ENCODE measurements at places on chromosomes 6 and 20.

GRCh38 chr20:7323957-7324356 lies 556.5 kb downstream of the BMP2 start:
- no peak for DNase-seq

DNA sequence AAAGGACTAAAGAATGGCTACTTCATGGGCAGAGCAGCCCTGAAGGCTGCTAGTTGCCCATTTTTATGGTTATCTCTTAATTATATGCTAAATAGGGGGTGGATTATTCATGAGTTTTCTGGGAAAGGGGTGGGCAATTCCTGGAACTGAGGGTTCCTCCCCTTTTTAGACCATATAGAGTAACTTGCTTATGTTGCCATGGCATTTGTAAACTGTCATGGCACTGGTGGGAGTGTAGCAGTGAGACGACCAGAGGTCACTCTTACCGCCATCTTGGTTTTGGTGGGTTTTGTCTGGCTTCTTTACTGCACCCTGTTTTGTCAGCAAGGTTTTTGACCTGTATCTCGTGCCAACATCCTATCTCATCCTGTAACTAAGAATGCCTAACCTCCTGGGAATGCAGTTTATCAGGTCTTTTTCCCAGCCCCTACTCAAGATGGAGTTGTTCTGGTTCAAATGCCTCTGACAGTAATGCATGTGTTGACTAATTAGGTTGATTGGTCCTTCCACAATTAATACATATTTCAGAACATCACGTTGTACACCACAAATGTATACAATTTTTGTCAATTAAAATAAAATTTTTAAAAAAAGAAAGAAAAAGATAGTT lies 139.5 kb downstream of the PDE7B start:
- no peak for DNase-seq

GRCh38 chr6:153162646-153163045 lies 31.6 kb upstream of the RGS17 start:
- DNase-seq: no peak

DNA sequence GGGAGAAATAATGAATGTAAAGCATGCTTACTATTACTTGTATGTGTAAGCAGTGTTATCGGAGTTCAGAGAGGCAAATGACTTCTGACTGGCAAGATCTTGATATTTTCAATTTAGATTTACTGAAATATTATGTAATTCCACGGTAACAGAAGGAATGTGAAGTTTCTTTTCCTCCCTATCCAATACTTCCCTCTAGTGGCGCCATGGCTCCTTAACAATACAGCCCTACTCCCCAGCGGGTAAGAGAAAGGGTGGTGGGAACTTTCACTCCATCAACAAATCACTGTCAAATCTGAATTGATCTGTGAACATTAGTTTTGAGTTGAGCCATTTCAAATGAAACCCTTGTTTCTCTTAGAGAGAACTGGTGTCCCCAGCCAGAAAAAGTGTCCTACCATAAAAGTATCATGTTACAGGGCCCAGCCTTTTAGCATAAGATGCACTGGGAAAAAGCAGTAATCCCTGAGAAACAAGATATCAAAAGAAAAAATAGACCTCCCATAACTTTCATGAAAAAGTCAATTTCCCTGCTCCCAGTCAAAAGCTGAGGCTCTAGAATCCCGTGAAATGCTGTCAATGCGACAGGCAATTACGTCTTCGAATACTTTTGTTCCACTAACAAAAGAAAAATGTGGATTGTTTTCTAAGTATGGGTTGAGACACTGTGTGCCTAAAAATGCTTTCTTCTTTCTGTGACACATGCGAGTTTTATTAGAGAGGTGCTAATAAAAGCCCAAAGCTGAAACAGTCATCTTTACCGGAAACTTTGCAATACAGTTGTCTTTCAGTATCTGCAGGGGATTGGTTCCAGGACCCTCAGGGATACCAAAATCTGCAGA lies 12.9 kb downstream of the COX7A2 start:
- no peak for DNase-seq

- peak; percentile 81 for DNase-seq
These were observed at the start of gene NFATC2 for GRCh38 chr20:51542571-51543421. TSS of gene NFATC2 (minus strand) at chr20:51542719. CDS start at chr20:51542499, 220 bp downstream.

DNA sequence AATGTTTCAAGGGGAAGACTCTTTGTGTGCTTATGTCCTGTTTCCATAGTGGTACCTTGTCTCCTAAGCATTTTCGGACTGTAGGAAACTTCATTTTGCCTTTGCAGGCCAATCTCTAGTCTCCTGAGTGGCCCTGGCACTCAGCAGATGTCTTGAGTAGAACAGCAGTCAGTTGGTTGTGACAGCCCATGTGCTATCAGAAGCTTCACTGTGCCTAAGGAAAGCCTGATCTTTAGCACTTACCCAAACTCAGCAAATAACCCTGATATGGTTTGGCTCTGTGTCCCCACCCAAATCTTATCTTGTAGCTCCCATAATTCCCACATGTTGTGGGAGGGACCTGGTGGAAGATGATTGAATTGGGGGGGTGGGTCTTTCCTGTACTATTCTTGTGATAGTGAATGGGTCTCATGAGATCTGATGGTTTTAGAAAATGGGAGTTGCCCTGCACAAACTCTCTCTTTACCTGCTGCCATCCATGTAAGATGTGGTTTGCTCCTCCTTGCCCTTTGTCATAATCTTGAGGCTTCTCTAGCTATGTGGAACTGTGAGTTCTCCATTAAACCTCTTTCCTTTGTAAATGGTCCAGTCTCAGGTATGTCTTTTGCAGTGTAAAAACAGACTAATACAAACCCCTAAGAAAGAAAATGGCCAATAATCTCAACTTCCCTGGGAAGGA lies 15.9 kb upstream of the SRPK1 start:
- no peak for DNase-seq

DNA sequence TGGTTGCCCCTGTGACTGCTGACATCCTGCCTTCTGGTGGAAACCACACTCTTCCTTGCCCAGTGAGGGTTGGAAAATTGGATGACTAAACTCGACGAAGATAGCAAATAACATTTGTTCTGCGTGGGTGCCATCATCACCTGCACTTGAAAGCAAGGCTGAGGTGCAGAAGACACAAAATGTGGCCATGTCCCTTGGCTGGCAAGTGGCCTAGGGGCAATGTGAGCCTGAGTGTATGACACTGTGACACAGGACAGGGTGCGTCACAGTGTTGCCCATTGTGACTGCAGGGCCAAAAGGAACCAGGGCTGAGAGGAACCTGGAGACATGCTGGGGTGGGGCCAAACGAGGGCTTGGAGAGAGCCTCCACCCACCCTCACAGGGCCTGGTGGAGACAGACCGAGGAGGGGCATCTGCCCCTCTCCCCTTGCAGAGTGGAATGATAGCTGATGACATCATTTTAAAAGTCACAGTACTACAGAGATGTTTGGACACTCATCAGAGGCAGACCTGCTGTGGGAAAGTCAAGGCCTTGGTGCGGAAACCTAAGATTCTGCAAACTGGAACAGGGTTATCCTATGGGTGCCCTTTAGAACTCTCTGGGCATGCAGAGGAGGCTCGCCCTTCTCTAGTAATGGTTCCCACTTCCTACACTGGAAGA lies 12.8 kb upstream of the HLA-F start:
- DNase-seq: peak; percentile 59

DNA sequence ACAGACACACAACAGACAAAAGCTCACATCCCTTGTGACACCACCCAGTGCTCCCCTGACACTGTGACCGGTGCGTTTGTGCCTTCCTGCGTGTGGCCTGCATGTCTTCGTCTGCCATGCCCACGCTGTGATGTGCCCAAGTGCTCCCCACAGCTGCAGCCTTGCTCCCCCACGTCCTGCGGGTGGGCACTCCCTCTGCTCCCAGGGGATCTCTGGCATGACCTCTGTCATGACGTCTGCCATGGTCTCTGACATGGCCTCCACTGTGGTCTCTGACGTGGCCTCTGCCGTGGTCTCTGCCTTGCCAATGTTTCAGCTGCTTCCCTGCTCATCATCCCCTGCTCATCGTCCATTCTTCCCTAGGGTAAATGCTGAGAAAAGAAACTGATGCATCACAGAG lies 200.9 kb downstream of the DLL1 start:
- DNase-seq: no peak

DNA sequence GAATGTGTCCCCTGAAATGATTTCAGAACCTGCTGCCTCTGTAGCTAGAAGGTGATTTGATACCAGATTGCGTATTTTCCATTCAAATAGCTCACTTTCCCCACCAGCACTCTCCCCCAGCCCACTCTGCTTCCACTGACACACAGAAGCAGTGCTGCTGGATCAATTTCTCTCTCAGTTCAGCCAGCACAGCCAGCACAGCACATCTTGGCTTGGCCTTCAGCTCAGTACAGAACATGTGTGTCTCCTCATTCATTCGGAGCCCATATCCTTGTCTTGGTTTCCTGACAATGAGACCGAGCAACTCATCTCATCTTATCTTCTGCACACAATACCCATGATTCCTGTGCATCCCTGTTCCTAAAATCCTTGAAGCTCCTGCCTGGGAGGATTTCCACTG lies 33.8 kb upstream of the CD83 start:
- no peak for DNase-seq

DNA sequence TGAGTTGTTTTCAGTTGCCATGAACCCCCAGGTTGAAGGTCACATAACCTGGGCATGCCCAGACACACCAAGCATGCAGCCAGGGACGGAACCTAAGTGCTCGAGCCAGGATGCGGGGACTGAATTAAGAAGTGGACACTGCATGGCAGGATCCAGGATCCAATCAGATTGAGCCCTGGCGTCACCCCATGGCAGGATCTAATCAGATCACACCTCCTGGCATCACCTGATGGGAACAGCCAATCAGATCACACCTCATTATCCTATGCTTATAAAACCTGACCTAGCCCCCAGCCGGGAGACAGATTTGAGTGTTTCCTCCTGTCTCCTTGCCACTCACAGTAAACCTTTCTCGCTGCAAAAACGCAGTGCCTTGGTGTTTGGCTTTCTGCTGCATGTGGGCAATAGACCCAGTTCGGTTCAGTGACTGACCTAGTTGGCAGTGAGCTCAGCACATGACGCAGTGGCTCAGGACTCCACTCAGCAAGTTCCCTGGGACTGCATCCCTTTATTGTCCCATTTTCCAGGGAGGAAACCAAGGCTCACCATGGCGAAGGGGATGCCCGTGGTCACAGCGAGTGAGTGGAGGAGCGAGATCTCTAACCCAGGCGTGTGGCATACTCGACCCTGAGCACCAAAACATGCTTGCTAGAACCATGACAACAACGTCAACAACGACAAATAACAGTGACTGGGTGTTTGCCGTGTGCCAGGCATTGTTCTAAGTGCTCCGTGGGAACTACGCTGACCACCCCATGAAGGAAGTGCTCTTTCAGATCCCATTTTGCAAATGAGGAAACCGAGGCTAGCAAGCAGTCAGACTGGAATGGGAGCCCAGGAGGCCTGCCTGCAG lies 66.3 kb downstream of the RBM38 start:
- no peak for DNase-seq

- DNase-seq: no peak
These were observed 95.8 kb downstream of the RNF182 start for GRCh38 chr6:14020551-14020950.

DNA sequence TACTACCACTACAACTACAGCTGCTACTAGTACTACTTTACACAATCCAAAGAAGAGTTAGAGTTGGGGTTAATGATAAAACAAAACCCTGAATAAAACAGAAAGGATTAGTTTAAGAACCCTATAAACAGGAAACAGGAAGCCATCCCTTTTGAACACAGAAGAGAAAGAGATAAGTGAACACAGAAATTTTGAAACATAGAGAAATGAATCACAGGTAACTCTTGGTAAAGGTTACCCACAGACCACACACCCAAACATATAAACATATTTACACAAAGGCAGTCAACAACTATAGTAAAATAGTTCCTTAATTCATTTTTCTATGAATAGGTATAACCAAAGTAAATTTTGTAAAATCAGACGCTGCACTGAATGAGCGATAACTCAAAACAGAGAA lies 98.1 kb downstream of the RNGTT start:
- no peak for DNase-seq

DNA sequence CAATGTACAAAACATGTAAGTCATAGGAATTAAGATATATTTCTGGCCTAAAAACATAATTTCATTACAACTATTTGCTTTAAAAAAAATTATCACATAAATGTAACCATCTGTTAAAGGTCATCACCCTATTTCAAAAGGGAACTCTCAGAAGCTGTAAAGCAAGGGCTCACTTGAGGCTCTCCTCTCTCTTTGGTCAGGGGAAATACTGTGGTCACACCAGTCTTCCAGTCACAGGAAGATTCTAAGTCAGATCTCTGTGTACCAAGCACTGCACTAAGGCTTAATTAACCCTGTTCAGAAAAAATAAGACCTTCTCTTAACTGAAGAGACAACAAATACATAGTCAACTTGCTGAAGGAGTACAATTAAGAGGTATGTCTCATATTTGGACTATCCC lies 75.6 kb downstream of the MMS22L start:
- DNase-seq: no peak

DNA sequence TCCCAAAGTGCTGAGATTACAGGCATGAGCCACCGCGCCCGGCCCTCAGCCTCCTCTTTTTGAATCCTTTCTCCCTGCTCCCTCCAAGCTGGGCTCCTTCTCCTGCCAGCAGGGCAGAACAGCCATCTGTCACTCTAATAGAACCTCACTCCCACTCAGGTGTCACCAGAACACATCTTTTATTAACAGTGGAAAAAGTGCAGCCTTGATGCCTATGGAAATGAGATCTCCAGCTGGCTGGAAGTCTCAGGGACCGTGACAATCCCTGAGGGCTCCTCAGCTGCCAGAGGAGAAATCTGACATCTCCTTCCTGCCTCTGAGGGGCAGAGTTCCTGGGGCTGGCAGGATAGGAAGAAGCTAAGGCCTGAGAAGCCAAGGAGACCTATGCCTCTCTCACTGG lies 28.0 kb downstream of the TMC2 start:
- no peak for DNase-seq

- DNase-seq: no peak
These were observed 2.3 kb upstream of the MARCKS start for GRCh38 chr6:113854531-113855499.

GRCh38 chr20:11204926-11205768 lies 531.3 kb upstream of the JAG1 start:
- DNase-seq: no peak

DNA sequence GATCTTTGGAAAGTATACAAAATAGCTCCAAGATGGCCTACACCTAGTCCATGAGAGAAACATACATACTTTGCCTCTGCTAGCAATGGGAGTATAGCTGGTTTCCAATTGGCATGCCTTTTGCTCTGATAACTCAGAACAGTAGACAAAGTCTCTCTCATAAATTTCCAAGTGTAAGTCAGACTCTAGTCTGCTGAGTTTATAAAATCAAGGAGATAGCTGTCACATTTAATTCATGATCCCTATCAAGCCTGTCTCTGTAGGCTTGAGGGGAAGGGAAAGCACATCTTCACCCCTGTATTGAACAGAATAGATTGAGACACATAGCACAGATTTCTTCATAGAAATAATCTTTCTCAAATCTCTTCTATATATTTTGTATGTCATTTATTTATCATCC lies 87.8 kb upstream of the HTR1B start:
- DNase-seq: no peak

- DNase-seq: no peak
These were observed 62.4 kb downstream of the MAP3K5 start for GRCh38 chr6:136729832-136730231.

- DNase-seq: no peak
These were observed 150.1 kb downstream of the DHX35 start for GRCh38 chr20:39112178-39112743.

Measured in activated CD8-positive, alpha-beta memory T cell treated with anti-CD3 and anti-CD28 coated beads for 24 hours (primary cell).